Occipital lobe (tissue), 3 donors: ENCODE measurements at places on chromosomes 4 and X.

DNA sequence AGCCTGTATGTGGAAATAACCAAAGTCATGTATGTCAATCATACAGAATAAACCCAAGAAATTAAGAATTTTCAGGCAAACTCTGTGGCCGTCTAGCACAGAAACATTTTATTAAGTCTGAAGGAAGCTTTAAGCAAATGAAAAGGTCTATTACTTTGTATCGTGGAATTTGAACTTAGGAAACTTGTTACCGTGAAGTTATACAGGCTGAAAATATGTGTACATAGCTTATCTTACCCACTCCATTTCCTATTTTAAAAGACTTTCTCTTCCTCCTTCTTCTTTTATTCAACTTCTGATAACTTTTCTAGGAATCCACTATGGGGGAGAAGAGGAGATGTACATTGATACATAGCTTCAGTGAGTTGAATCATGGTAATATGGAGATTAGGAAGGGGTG is 108.3 kb downstream of the AGTR2 start:
- DNase-seq, result no peak

GRCh38 chrX:42585842-42586621 is 191.9 kb downstream of the PPP1R2C start:
- DNase-seq, result no peak

DNA sequence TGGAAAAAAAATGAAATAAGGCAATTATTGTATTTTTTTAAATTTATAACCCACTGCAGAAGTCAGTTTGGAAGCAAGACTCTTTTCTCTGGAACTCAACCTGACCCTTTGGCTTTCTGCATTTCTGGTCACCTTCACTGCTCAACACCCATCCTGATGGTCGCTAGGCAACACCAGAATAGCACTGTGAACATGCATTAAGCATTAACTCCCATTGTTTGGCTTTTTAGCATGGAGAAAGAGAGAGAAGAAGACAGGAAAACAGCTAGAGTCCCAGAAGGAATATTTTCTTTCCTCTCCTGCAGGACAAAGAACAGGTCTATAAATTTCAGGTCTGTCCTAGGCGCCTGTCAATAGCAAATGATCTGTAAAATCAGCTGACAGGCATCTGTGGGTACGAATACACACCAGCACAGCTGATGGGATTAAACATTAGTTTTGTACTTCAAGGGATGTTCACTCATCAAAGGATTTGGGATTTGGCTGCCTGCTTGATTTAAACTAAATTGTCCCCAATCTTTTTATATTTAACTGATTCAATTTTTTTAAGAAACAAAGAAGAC is 137.2 kb upstream of the ETNPPL start:
- DNase-seq, result no peak

DNA sequence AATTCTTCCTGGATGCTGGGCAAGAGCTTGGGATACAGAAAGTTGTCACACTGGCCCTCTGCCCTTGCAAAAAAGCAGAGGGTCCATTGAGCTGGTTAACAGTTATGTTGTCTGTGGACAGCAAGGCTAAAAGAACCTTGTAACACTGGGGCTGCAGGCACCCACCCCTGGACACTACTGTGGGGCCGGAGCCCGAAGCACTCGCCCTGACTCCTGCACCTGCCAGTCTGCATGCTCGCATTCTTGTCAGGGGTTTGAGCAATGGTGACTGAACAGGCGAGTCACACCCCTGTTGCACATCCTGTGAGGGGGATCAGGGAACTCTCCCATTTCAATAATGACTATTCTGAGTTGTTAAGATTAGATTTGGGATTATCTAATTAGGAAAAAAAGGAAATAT is 23.6 kb downstream of the ADH4 start:
- no peak for DNase-seq

GRCh38 chr4:71259280-71259679 is 79.5 kb upstream of the SLC4A4 start:
- DNase-seq, result peak; percentile 69

- peak; percentile 23 for DNase-seq
These were observed 754 bp downstream of the MTMR1 start for GRCh38 chrX:150693725-150694574.

DNA sequence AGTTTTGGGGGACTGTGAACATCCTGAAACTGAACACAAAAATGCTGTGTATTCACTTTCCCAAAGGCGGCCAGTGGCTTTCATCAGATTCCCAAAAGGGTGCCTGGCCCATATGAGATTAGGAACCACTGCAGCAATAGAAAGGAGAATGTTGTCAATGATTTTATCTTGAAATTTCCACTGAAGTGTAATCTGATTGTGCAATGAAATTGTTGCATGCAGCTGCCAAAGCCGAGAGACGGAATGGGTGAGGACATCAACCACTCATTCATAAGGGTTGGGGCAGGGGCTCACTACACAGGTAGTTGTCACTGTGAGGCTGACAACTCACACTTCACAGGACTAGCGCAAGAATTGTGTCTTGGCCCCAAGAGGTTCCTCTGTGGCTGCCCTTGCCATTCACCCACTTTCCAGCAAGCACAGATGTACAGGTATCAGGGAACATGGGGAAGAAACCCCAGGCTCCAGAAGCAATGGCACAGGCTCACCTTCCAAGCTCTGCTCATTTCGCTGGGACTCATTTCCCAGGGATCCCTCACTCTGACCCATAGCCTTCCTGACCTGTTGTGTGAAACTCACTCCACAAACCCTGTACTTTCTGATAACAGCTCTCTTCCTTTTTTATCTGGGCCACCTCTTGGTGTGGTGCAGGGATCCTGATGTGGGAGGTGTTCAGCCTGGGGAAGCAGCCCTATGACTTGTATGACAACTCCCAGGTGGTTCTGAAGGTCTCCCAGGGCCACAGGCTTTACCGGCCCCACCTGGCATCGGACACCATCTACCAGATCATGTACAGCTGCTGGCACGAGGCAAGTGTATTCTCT is 48.8 kb downstream of the BMX start:
- DNase-seq, result no peak

GRCh38 chr4:175970724-175971123 is 94.9 kb upstream of the WDR17 start:
- DNase-seq, result no peak

GRCh38 chr4:15990570-15991285 is 27.8 kb upstream of the FGFBP2 start:
- no peak for DNase-seq
